Islet precursor cell (in vitro differentiated cells): ENCODE measurements at places on chromosomes 13 and 19.

DNA sequence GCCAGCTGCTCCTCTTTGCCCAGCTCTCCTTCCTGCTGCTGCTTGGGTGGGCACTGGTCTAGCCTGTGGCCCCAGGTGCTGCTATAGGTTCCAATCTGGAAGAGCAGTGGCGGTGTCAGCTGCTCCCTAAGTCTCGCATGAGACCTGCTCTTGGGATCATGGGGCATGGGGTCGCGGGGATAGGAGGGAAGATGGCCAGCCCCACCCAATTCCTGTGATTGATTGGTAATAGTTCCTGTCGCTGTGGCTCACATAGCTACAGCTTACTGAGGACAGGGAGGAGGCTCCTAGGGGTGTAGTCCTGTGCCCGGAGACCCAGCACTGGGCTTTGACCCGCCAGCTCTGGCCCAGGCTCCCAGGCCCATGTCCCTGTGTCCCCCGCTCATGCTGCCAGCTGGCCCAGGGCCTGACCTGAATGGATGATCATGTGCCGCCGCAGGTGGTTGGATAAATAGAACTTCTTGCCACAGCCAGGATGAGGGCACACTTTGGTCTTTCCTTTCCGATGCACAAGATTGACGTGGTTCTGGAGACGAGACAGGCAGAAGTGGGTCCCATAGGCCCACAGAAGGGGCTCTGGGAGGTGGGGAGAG is 4.5 kb upstream of the ELAVL3 start:
- no peak for DNase-seq

GRCh38 chr19:3451451-3451866 is 28.9 kb downstream of the SMIM24 start:
- peak; percentile 65 for DNase-seq

DNA sequence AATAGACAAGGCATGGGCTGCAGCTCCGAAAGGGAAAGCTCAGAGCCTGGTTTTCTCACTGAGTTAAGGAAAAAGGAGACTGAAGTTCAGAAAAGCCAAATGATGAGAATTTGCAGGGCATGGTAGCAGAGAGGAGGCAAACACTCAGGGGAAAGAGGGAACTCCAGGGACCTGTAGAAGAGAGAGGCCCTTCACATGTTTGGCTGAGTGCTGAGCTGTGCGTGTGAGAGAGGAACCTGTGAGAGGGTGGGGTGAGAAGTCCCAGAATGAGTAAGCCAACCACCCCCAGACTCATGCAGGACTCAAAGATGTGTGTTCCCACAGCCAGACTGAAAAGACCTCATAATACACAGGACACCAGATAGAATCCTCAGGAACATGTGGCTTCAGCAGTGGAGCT is 2.8 kb upstream of the CRYL1 start:
- DNase-seq, result no peak

DNA sequence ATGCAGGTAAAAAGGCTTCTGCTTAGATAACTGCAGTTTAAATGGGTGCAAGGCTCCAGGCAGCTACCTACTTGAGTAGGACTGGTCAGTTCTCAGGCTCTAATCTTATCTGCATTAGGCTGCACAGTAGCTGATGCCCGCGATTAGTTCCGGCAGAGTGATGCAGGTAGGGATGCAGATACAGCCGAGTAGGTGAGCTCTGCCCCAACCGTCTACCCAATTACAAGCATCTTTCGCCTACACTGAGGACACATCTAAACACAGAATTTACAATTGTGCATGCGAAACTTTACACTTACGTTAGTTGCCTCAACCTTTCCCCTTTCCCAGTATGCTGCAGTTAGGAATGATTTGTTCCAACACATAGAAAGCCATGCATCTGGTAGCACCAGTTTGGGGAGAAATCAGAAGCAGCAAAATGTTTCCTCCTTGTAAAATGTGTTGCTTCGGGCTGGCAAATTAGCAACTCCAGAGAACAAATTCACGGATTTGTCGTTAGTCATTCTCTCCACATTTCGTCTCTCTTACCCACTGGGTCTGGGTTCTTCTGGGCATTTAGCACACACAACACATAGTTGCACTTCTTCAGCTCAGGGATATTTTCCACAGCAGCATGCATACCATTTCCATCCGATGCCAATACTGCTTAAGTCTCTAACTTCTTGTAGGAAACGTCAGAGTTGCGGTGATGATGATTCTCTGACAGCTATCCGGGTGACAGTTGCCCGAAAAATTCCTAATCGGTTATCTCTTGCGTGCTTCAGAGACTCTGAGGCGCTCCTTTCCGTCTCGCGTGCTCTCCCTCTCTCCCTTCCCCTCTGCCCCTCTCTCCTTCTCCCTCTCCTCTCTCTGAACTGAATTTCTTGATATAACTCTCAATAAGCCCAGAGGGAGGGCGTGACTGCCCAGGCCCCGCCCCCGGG is at the start of gene PCDH9:
Gene PCDH9, minus strand, starts transcription at position 856 of the 923 bp plus-strand sequence. CDS start 1,896 bp downstream, outside the sequence.
- DNase-seq, result peak; percentile 53

- no peak for DNase-seq
Observed at GRCh38 chr13:43293561-43293960, 270.2 kb downstream of the DNAJC15 start.

- DNase-seq, result no peak
Observed at GRCh38 chr13:110217085-110217484, 89.9 kb downstream of the COL4A1 start.

GRCh38 chr13:49216334-49216733 is 3.8 kb upstream of the MLNR start:
- no peak for DNase-seq

GRCh38 chr13:75636436-75637180 is 478 bp downstream of the LMO7 start:
- peak; percentile 73 for DNase-seq

GRCh38 chr19:48611872-48612271 is 3.0 kb downstream of the FAM83E start:
- no peak for DNase-seq

GRCh38 chr19:18521692-18522123 is at the start of gene ELL:
Gene ELL, minus strand, starts transcription at chr19:18522070. Its CDS starts 15 bp downstream, at chr19:18522055.
- DNase-seq, result no peak

DNA sequence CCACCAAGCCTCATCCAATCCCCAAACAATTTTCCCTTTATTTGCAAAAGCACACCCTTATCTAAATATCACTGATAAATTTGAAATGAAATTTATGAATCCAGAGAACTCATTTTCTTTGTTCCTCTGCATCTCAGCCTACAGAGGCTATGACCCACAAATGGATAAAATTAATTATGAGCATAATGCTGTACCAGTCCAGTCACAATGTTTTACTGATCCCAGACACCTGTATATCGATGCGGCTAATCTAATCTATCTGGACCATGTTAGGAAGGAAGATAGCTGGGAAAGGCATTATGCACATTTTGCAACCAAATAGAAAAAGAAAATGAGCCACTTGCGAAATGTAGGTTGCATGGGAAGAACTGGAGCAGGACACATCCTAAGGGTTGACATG is 150.0 kb downstream of the FGF14 start:
- no peak for DNase-seq

GRCh38 chr13:39956036-39956435 is 300.6 kb downstream of the COG6 start:
- no peak for DNase-seq

GRCh38 chr19:35115177-35115951 is at the start of gene FXYD3:
Gene FXYD3, plus strand, starts transcription at chr19:35115823. Its CDS starts 3,554 bp downstream, at chr19:35119377.
- DNase-seq, result no peak

DNA sequence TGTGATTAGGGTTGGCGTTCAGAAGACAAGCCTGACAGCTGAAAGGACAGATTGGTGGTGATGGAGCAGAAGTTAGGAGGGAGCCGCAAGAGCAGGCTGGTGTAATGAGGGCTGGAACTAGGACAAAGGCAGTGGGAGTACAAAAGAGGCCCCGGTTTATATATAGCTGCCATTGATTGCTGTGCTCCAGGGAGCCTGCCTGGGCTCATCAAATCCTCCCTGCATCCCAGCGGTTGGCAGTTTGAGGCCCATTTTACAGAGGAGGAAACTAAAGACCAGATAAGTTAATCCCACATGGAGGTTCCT is 123.7 kb downstream of the CACNA1A start:
- no peak for DNase-seq

DNA sequence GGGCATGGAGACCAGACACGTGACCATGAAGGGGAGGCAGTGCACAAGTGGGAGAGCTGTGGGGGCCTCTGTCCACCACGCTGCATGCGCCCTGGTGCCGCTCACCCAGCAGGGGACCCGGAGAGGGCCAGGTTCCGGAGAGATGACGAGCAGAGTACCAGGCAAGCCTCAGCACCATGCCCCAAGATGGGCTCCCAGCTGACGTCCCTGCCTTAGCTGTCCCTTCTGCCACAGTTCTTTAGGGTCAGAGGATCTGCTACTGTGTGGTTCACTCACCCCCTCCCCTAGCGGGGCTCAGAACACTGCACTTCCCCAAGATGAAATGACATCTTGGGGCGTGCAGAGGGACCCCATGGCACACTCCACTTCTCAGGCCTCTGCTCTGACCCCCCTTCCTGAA is 9.6 kb upstream of the PRKD2 start:
- no peak for DNase-seq

DNA sequence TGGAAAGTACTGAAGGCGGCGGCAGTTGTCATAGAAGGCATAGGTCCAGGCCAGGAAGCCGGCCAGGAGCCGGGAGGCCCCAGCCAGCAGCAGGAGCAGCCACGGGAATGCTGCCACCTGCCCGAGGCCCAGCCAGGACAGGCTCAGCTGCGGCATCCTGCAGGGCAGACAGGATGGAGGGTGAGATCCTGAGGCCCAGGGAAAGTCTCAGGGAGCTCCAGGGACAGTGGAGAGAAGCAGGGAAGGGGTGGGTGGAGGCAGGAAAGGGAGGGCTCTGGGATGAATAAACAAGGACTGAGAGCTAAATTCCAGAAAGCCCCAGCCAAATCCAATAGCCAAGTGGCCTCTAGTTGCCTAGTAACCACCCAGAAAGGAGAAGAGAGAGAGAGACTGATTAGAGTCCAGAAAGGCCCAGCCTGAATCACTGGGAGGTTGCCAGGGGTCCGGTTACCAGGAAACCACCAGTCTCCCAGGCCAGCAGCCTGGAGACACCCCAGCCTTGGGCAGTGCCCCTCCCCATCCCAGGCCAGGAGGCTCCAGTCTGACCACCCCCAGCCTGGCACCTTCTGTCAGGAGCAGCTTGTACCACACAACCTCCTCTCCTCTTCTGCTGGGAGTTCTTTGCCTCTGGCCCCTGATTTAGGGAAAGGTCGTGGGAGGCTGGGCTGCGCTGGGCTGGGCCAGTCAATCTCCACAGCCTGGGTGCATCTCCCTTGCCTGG is 7.5 kb upstream of the OR10H5 start:
- DNase-seq, result no peak

GRCh38 chr13:71252184-71252704 is 614.8 kb downstream of the DACH1 start:
- no peak for DNase-seq

DNA sequence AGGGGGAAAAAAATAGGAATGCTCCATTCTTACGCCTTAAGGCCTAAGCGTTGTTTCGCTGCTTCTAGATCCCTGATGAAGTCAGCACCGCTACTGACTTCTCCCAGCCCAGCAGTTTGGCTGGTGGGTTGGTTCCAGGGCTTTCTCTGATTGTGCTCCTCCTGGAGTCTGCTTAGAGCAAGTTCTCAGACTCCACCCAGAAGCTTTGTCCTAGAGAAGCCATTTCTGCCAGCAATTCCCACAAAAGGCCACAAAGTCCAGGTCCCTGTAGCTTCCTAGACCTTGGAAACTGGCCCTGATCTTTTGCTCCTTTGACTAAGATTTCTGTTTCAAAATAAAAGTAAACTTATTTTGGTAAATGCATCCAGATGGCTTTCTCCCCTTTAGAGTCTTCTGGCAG is 65.4 kb downstream of the KCTD12 start:
- DNase-seq, result no peak

- DNase-seq, result no peak
Observed at GRCh38 chr13:91464336-91464735, 65.9 kb downstream of the GPC5 start.

GRCh38 chr19:49017666-49018351 is 918 bp upstream of the LHB start:
- peak; percentile 89 for DNase-seq

DNA sequence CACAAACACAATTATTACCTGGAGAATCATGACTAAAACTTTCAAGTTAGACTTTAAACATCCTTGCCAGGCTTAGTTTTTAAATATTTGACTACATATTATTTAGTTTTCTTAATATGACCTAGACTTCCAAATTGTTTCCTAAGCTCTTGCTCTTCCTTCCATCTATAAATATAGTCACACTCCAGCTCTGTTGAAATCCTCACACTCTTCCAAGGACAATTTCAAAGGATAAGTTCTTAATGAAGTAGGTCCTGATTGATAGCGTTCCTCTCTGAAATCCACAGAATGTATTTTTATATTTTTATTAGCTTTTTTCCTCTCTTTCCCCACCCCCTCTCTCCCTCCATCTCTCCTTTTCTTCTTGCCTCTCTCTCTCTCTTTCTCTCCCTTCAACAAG is 1074.1 kb upstream of the PCDH20 start:
- DNase-seq, result no peak

DNA sequence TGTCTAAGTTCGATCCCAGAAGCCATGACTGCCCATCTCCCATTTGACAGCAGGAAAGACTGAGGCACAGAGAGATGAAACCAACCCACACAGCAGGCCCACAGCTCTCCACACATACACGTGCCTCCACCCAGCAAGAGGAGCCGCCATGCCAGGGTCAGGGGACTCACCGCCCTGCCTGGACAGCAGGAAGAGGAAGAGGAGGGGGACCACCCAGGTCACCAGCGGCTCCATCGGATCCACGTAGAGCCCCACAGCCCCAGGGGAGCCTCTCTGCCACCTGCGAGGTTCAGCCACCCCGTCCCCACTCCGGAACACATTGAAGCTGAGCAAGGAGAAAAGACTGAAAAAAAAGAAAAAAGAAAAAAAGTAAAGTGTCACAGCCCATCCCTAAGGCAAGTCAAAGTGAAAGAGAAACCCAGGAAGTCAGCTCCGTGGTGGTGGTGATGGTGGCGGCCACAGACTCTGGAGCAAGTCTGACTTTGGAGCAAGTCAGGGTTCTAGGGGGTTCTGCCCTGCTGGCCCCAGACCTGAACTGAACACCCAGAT is at the start of gene IL12RB1:
Gene IL12RB1, minus strand, starts transcription at position 345 of the 549 bp plus-strand sequence. Its CDS starts 111 bp downstream, at position 234.
- no peak for DNase-seq

DNA sequence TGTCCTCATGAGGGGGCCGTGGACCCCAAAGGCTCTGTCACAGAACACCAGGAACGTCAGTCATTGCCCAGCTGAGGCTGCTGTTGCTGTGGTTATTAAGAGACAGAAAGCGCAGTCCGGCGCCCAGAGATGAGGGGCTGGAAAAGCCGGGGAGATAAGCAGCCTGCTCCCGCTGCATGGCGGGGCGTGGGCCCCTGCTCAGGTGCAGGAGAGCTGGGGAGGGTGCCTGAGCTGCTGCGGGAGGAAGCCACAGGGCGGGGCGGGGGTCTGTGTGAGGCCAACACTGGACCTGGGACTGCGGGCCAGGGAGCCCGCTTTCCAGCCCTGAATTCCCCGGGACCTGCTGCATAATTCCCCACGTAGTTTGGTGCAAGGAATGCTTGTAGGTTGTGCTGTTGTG is 11.3 kb downstream of the SOX1 start:
- peak; percentile 48 for DNase-seq

DNA sequence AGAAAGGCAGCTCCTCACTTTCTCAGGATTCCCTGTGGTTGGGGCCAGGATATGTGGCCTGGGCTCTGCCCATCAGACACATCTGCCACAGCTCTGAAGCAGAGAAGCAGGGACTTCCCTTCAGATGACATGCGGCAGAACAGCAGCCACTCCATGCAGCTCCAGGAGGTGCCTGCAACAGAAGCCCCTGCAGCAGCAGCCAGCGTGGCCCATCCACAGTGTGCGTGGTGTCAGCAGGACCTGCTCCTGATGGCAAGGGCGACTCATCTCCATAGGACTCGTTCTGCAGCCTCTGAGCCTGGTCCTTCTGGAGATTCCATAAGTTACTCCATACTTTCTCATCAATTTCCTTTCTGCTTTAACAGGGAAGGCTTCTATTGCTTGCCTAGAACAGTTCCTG is 105.0 kb downstream of the SUCLA2 start:
- peak; percentile 84 for DNase-seq

- DNase-seq, result no peak
Observed at GRCh38 chr19:46441866-46442265, 13.1 kb upstream of the PNMA8C start.
